Activated T-helper 1 cell treated with anti-CD3 and anti-CD28 coated beads, Interleukin-2, amount 50 U/mL, for 16 hours (primary cell): ENCODE measurements at places on chromosomes 7 and 10.

DNA sequence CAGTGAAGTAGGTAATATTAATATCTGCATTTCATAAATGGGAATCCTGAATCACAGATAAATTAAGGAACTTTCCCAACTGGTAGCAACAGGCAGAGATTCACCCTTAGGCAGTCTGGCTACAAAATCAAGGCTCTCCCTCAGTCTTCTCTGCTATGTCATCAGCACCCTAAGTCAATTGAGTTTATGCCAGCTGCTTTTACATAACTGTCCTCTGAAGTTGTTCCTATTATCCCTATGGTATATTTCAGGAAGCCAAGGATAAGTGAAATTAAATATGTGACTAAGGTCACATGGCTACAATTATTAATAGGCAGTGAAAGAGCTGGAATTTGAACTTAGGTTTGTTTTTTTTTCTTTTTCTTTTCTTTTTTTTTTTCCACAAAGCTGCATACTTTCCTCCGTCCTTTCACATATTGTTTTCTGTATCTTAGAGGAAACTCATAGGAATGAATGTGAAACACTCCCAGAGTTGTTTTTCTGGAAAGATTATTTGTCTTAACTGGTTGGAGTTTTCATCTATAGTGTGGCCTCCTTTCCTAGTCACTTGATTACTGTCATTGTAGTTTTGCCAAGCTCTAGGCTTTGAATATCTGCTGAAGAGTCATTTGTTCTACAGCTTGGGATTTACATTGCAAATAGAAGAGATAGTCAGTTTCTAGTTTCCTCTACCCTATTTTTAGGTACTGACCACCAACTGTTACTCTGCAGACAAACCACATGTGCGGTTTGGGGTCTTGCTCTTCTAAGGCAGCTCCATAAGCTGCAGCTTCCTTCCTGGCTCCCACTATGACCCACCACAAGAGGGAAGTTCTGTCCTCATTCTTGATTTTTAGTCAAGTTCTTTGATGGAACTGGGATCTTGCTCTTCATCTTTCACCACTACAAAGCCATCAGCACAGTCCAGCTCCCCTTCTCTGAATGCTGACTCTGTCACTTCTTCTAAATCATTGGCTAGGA is 338.0 kb upstream of the KIAA1217 start:
- no peak for DNase-seq

DNA sequence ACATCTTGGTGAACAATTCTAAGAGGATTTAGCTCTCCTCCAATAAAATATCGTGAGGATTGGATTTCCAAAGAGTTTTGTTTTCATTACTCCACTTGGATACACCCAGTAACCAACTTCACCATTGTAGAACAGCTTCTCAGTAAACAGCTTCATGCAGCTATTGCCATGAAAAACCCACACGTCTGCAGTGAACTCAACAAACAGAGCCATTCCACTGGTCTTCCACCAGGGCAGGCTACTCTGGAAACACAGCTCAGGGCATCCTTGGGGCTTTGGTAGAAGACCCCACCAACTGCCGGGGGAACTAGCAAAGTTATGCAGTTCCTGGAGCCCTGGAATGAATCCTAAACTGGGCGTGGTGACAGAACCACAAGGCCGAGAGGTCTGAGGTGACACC is 77.4 kb downstream of the CALN1 start:
- no peak for DNase-seq

DNA sequence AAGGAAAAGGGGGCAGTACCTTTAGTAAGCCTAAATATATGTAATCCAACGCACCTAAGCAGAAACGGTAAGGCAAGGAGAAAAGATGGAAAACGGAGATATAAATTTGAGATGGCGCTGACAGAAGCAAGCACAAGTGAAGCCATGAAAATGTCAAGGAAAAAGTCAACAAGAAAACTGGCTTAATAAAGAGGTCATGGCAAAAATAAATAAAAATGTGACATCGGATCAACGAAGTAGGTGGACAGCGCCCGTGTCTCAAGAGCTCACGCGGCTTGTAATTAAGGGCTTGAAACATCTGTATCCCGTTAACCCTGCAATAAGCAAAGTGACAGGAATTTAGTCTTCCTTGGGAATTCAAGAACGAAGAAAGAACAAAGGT is 611 bp downstream of the NDUFA5 start:
- DNase-seq: no peak

GRCh38 chr10:34966451-34966850 is 123.7 kb downstream of the CUL2 start:
- no peak for DNase-seq

- no peak for DNase-seq
Measured at GRCh38 chr7:37815671-37816371, 32.6 kb upstream of the NME8 start.

DNA sequence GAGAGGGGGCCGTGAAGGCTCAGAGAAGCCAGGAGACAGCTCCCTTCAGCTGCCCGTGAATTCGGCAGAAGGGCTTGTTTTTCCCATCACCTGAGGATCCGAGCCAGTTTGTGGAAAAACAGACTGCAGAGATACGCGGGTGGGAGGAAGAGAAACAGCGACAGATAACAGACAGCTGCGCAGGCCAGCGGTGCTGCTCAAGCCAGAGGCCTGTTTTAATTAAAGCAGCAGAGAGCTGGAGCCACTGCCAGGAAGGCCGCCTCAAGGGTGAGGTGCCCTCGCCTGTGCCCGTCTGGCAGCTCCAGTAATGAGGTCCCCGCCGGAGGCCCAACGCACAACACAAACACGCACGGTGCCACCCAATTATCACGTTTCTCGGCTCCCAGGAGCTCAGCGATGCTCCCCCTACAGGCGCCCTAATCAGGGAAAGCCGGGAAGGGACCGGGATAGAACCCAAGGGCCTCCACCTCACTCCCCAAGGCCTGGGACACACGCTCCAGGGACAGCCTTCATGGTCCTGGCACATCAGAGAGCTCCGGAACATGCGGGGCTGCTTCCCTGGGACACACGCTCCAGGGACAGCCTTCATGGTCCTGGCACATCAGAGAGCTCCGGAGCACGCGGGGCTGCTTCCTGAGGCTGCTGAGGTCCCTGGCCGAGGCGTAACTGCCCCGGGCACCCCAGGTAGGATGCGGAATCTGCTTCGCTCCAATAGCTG is 60.6 kb upstream of the DNAAF5 start:
- DNase-seq: no peak

DNA sequence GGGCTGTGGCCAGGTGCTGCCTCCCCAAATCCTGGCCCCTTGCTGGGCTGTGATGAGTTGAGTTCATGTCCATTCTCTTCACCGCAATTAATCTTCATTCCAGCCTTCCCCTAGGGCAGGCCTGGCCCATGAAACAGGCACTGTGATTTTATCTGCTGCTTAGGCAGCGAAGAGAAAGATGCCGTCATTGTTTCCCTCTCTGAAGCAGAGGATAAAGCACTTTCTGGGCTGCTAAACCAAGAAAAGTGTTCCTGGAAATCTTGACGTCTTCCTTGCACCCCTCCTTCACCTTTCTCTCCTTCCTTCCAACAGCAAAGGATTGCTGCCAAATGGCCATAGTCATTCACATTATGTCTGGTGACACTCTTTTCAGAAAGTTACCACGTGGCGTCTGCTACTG is 265.9 kb downstream of the ZEB1 start:
- DNase-seq: no peak

GRCh38 chr7:35263396-35263795 is 9.5 kb upstream of the TBX20 start:
- DNase-seq: no peak

DNA sequence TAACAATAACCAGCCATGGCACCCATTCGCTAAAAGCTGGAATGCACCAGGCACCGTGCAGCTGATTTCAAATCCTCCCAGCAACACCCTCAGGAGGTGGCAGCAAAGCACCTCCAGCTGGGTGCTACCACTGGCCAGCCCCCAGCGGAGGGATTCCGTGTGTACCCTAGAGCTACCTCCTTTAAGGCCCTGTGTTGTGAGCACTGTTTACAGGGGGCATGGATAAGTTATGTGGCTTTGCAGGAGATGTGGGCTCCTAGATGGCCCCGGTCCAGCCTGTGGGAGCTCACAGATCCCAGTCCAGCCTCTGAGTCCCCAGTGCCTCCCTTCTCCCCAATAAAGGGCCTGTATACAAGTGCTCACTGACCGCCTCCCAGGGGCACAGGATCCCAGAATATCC is 27.1 kb downstream of the TNRC18 start:
- DNase-seq: peak; percentile 33
